Left colon (tissue), 2 donors: ENCODE measurements at places on chromosomes 3 and 15.

DNA sequence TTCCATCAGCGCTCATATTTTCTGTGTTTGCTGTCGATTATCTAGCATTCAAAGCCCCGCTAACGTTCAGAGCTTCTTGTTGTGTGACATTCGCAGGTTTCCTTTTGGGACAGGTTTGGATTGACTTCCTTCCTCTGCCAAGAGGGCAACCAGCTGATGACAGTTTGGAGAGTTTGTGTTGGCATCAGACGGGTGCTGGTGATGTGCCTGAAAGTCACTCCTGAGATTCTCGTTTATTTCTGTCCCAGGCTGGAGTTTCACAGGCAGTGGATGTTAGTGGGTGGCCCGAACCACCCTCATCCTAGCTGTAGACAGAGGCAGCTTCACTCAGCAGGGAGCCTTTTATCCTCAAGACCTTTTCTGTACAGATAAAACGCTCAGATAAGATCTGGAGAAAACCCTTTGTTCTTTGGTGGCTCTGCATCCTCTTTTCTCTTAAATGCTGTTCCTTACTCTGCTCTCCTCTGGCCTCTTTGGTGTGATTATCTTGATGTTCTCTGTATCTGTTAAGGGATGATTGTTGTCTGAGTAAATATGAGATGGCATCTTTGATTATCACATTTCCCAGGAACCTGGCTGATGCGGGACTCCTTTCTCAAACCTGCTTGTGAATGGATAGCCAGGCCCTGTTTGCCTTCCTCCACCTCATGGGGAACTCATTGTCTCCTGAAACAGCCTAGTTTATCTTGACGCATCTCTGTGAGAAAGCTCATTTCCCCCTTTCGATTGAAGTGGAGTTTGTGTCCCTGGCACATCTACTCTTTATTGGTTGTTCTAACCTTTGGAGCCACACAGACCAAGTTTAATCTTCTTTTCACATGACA is 35.9 kb downstream of the CGNL1 start:
- DNase-seq = no peak

DNA sequence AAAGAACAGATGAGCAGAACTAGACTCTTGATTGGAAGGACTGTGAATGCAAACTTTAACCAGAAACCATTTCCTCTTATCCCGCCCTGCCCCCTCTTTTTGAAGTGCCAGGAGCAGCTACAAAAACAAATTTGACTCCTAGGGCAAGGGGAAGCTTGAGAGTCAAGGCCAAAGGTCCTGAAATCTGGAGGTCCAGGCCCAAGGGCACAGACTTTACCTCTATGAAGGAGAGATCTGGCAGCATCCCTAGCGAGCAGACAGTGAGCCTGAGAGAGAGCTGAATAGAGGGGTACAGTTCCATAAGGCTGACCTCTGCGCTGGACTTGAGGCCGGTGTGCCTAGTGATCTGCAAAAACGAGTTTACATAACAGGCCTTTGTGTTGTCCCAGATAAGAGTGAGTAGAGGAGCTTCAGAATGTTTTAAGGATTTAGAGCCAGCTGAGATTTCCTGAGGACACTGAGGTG is 5.1 kb downstream of the RAB43 start:
- no peak for DNase-seq

DNA sequence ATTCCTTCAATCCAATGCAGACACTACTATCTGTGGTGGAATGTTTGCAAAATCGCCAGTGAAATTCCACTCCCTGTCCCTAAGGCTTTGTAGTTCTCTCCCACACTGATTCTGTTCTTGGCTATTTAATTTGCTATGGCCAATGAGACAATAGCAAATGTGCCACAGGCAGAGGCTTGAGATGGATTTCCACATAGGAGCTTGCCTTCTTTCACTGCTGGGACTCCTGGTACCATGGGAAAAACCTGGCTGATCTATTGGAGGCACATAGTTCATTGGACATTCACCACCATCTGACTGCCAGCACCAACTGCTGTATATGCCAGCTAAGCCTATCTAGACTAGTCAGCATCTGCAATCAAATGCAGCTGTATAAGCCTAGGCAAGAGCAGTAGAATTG is 103.8 kb downstream of the NR1D2 start:
- DNase-seq = no peak

DNA sequence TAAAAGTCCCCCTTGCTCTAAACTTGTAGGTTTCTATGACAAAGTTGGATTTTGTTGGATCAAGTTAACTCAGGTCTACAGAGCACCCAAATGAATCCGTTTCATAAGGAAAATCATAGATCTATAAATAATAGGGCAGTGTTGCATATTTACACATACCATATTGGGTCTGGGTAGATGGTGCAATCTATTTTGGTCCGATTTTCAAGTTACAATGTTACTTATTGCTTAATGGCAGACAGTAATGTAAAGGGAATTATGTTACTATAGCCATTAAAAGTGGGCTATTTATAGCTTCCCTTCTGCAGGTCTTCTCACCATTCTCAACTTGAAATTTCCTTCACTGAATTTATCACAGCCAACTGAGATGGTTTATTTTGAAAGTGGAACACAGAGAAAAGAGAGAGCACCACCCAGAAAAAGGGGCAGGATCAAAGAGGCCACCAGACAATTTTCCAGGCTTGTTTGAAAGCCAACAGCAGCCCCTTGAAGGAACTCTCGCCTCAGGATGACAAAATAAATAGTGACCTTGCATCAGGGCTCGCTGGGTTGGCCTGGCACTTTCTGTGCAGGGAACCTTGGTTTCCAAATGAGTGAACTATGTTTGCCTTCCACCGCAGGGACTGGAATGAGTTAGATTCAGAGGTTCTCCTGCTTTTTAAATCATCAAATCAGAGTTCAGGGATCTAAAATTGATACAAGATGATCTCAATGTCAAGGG is 260.2 kb upstream of the HES1 start:
- DNase-seq = no peak

DNA sequence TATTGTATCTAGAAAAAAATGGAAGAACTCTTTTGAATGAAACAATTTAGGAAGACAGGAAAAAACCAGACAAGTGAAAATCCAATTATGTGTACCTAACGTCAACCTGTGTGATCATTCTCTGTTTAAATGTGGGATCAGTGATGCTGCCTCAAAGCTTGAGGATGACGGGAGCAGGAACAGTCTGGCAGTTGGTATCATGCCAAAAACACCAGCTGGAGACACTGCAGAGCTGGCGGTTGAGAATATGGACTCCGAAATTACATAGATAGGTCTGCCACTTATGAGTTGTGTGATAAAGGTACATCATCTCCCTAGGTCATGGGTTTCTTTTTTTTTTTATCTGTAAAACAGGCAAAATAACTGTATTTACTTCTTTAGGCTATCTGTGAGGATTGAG is 480.5 kb downstream of the CNTN4 start:
- DNase-seq = no peak

DNA sequence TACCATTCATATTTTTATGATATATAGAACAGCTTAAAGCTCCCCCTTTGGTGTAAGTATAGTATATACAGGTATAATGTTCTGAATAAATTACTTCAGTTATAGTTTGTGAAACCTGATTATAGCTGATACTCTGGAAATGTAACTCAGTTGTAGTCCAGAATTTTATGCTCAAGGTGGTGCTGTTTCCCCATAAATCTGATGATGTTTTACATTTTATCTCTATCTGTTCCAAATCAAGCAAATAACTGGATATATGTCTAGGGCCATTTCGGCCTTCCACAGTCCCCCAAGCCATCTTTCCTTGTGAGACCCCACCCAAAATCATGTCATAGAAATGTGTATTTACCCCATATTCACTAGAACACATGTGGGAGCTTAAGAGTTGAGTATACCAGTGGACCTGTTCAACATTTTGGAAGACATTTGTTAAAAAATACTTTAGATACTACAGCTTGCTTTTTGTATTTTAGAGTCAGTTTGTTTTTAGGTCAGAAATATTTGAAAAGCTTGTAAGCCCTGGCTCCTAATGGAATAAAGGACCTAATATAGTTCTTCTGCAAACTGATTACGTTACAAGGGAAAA is 107.1 kb downstream of the ATG7 start:
- no peak for DNase-seq

GRCh38 chr15:51414256-51414860 is 72.9 kb downstream of the GLDN start:
- DNase-seq = no peak

DNA sequence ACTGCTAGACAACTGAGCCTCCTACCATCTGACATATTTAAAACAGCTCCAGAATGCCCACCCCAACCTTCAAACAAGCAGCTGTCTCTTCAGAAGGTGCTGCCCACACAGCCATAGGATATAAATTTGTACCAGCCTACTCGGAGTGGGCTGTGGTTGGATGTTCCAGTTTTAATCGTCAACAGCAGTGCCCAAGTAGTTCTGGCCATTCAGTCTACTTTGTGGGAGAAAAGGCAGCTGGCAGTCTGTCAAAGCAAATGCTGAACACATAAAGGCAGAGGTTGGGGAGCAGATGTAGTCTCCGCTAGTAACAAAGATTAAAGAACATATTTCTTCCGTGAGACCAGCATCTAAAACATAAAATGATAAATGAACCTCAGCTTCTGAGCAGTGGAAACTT is 15.9 kb upstream of the ERC2 start:
- DNase-seq = no peak

DNA sequence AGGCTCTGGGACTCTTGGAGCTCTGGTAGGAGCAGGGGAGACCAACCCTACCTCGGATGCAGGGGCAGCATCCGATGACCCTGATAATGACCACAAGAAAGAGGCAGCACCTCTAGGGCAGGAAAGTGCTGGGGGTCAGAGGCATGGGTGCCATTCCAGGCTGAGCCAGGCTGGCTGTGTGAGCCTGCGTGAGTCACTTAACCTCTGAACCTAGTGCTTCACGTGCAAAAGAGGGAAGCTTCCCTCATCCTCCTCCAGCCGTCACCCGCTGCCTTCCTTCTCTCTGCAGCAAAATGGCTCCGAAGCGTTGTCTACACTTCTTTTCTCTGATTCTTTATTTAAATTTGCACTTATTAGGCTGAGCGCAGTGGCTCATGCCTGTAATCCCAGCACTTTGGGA is 35.5 kb downstream of the ZDHHC19 start:
- no peak for DNase-seq

GRCh38 chr3:15086699-15087098 is 12.2 kb downstream of the RBSN start:
- DNase-seq = no peak

DNA sequence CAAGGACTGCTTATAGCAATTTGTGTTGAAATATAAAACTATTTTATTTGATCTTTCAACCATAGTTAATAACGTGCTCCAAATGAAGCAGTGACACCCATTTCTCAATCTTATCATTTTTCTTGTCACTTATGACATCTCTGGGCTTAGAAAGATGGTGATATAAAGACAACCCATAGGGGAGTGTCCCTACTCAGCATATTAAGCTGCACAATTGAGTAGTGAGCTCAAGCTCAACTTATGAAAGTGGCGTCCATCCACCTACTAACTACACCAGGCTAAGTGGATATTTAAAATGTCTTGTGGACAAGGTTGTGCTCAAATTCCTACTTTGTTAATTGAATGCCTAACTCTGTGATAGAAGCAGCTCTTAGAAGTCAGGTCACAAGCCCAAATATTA is 46.7 kb downstream of the SLC9C1 start:
- no peak for DNase-seq

DNA sequence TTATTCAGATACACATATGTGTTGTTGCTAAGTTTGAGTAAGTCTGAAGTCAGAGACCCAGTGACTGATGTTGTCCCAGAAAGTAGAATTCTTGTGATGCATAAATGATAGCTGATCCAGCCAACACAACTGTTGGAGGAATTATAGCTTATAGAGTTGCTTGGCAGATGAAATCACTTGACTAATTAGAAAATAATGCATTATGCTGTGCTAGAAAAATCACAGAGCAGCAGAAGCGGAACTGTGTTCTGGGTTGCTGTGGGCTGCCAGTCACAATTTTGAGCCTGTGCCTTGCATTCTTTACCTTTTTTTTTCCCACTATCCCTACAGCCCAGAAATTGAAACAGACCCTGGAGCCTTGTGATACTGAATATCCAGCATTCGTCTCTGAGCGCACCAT is 90.0 kb upstream of the LRTM1 start:
- DNase-seq = no peak

GRCh38 chr3:171269542-171269941 is 190.7 kb downstream of the TNIK start:
- DNase-seq = no peak

DNA sequence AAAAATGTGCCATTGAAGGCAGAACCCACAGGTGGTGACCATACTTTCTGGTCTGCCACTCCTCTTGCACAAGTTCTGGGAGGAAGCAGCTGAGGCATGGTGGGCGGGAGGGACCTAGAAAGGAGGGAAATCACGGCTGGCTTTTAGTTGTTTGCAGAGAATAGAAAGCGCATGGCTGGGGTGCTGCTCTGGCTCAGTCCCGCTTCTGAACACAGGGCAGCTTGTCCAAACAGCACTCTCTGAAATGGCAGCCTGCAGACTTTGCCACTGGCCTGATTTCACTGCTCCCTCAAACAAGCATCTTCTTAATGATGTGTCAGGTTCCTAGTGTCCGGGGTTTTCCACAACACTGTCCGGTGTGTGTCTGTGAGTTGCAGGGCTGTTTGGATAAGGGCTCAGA is 76.7 kb downstream of the AAGAB start:
- DNase-seq = no peak

- DNase-seq = no peak
Observed at GRCh38 chr15:68032672-68033071, 21.4 kb upstream of the PIAS1 start.

DNA sequence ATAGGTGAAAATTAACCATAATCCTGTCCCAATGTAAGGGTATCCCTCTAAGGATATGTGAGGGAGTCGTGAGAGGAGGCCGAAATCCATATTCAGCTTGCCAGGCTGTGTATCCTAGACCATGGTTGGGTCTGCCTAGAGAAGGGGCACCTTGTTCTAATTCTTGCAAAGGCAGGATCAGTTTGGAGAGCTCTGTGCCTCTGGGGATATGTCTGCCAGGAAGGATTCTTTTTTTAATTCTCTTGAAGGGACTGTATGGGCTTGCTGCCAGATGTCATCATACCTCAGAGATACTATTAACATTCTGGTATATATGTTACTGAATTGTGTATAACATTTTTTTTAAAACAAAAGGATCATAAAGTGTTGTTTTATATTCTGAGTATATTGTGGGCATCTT is 2.4 kb downstream of the ATP1B3 start:
- peak; percentile 39 for DNase-seq

GRCh38 chr3:116069024-116069423 is 376.3 kb downstream of the LSAMP start:
- no peak for DNase-seq

DNA sequence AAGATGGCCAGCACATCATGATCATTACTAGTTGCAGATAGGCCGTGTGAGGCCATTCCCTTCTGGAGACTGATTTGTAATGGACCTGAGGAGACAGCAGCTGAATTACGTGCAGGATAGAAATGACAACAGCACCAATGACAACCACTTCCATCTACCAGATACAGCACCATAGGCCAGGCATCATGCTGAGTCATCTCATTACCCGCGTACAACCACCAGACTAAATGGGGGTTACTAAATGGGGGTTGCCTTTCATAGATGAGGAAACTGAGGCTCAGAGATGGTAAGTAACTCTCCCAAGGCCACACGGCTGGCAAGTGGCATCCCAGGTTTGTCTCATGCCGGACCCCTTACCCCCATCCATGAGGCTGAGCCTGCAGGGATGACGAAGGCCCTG is 32.8 kb upstream of the FAM107A start:
- DNase-seq = no peak
